Stimulated activated effector memory CD8-positive, alpha-beta T cell treated with anti-CD3 and anti-CD28 coated beads, Interleukin-12 subunit alpha, Interleukin-12 subunit beta, amount 100 ng/mL, for 72 hours (primary cell): ENCODE measurements at places on chromosomes 12 and 14.

GRCh38 chr12:15733136-15733535 is 56.1 kb downstream of the EPS8 start:
- no peak for DNase-seq

GRCh38 chr12:130658145-130658911 is 57.8 kb downstream of the RIMBP2 start:
- no peak for DNase-seq

DNA sequence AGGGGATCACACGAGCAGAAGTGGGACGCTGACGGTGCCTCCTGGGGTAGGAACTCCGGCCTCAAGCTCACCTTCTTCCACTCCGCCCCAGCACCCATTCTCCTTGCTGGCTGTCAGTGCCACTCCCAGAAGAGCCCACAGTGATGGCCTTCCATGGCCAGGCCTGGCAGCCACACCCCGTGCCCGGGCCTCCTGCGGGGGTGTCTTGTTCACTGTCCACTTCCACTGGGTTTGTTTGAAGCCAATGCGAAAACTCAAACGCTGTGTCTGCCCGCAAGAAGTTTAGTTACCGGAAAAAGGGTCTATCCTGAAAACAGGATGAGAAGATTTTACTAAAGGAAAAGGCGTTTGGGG is 38.1 kb downstream of the CCDC88C start:
- no peak for DNase-seq

- no peak for DNase-seq
These were observed 92.9 kb downstream of the PAWR start for GRCh38 chr12:79597910-79598309.

GRCh38 chr12:24678436-24678835 is 270.5 kb downstream of the BCAT1 start:
- DNase-seq = no peak

- DNase-seq = no peak
These were observed 991.4 kb downstream of the NRXN3 start for GRCh38 chr14:79161571-79161970.

GRCh38 chr12:92439420-92439805 is 263.4 kb upstream of the PLEKHG7 start:
- DNase-seq = no peak

- no peak for DNase-seq
These were observed 90.1 kb downstream of the DRAM1 start for GRCh38 chr12:101967506-101967905.
